ENCODE measurements at places on chromosomes 16 and 17.

GRCh38 chr17:47665655-47666054 is 15.9 kb downstream of the KPNB1 start:
- DNase-seq: no peak

DNA sequence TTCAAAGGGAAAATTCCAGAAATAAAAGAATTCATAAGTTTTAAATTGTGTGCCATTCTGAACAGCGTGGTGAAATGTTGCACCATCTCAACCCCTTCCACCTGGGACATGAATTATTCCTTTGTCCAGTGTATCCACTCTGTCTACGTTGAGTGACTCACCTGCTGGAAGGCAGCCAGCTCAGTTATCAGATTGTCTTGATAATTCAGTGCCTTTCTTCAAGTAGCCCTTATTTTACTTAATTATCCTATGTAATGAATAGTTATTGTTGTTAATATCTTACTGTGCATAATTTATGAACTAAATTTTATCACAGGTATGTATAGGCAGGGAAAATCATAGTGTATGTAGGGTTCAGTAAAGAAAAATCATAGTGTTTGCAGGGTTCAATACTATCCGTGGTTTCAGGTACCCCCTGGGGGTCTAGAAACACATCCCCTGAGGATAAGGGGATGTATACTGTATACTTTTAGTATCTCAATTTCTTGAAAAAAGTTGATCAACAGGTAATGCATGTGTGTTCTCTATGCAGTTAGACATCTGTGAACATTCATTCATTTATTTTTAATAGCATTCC is 7.7 kb upstream of the PCTP start:
- no peak for DNase-seq

DNA sequence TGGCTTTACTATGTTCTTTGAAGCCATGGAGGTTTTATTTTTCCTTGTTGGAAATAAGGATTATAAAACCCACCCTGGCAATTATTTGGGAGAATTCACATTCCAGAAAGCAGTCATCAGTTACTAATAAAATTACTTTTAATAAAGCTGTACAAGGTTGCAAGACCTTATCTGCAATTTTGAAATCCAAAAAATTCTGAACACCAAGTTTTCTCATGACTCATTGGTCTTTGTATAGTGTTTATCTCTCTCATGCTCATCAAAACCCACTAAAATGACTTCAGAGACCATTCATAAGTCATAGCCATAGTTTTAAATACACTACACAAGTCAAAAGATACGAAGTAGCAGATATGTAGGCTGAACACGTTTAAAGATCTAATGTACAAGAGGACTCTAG is 6.0 kb upstream of the KRT38 start:
- DNase-seq: no peak

DNA sequence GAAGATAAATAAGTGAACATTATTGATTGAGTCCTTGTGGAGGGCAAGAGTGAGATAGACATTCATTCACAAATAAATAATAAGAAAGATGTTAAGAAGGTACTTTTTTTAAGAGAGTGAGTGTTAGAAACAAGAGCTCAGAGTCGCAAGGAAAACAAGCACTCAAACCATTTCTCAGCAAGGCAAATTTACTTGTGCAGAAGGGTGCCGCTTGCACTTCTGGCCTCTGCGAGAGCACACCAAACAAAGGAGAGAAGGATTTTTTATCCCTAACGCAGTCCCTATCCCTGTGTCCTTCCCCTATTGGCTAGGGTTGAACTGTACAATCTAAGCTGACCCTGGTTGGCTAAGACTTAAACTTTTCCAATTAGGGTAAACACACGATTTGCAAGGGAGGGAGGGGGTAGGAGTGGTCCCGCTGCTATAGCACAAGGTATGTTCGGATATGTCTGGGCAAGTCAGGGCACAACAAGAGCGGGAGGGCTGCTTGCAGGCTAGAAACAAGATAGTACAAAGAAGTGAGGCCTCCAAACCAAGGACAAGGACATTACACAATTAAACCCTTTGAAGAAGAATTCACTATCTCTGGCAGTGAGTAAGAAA is 156.2 kb downstream of the PPM1E start:
- DNase-seq: no peak

DNA sequence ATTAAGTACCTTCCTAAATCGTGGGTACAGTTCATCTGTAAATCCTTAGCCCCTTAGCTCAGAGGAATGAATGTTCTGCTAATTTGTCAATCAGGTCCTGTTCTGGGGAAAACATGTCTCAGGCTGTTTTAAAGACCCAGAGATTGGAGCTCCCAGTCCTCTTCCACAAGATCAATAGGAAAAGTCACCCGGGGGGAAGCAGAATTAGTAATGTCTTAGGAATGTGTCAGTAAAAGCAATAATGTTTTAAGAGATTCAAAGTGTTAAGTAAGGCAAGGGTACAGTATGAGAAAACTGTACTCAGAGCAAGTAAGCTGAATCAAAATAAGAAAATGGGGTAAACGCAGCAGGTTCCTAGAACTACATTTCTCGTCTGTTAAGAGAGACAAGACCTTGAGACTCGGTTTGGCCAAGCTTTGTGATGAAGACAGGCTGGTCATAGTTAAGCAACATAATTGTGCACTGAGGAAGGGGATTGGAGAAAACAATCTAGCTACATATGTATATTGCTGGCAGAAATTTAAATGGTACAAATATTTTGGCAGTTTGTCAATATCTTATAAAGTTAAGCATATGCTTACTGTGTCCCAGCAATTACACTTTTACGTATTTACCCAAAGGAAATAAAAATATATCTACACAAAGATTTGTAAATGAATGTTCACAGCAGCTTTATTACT is 192.9 kb upstream of the C17orf78 start:
- DNase-seq: no peak

- no peak for DNase-seq
These were observed 206.0 kb downstream of the IRX3 start for GRCh38 chr16:54080524-54081008.

GRCh38 chr17:82148997-82149396 is 51.0 kb upstream of the FASN start:
- no peak for DNase-seq
